Common myeloid progenitor, CD34-positive (primary cell): ENCODE measurements at places on chromosomes 2 and 18.
A peak's percentile ranks its signal among the peaks of the same experiment; 100 is the strongest.

GRCh38 chr2:15813481-15814266 lies 126.7 kb upstream of the MYCN start:
- DNase-seq: no peak

- no peak for DNase-seq
Measured at GRCh38 chr2:100563407-100564247, 834 bp downstream of the PDCL3 start.

DNA sequence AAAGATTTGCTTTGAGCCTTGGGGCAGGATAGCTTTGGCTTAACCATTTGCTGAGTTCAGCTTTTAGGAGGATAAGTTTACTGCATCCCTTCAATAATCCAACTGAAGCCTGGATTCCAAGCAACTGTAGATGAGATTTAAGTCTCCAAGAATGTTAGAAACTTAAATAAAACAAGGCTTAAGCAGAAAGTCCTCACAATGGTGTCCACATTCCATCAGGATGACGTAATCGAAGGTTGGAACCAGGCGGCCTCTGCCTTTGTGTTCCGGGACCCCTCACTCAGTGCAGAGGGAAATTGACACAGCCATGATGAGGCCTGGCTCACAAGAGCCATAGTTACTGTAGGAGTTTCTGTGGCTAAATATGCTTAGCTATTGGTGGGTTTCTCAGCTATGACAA lies 260.4 kb downstream of the LPIN1 start:
- DNase-seq: no peak

GRCh38 chr2:65340898-65341681 lies 91.3 kb downstream of the SPRED2 start:
- DNase-seq: no peak

DNA sequence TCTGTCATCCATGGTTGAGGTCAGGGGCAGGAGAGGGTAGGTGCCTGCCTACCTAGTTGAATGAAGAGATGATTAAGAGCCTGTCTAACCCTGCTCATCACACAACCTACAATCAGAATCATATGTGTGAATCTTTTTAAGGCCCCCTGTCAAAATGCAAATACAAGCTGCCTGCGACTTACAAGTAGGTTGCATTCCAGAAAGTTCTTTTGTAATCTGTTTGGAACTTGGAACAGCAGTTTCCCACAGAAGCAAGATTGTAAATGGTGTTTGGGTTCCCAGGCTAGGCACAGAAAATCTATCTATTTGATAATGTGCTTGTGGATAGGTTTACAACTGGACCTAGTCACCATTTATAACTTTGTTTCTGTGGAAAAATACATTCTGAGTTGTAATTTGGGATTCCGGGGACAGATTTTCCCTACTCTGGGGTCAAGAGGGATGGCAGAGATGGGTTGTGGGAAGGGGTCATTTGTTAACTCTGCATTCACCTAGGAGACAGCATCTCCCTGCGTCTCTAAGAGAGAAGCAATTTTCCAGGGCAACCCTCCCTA lies 4.4 kb downstream of the LIPG start:
- DNase-seq: no peak

GRCh38 chr2:172896661-172897081 lies 161.0 kb downstream of the RAPGEF4 start:
- DNase-seq: no peak

DNA sequence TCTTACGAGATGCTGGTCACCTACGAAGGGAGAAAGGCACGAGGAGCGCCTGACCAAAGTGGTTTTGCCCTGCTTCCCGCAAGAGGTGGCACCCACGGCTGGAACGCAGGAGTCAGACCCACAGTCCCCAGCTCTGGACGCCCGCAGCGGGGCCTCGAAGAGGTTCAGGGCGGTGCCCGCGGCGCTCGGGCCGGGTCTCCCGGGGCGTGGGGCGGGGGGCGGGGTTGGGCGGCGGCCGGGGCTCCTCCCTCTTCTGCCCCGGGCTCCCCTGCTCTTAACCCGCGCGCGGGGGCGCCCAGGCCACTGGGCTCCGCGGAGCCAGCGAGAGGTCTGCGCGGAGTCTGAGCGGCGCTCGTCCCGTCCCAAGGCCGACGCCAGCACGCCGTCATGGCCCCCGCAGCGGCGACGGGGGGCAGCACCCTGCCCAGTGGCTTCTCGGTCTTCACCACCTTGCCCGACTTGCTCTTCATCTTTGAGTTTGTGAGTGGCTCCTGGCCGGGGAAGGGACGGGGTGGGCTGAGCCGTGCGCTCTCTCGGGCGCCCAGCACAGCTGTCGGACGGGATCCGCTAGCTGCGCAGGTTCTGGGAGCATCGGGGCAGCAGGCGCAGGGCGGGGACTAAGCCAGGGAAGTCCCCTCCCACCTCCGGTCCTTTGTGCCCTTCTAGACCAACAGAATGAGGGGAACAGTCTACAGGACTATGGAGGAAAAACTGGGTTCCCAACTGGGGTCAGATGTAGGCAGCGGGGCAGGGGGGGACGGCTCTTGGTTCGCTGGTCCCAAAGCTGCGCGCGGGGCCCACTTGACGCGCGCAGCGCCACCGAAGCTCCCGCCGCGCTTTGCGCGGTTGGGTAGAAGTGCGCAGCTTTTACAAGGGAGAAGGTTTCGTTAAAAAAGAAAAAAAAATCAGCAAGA lies at the start of gene MAL:
MAL (plus strand) TSS at position 303 of the 914 bp plus-strand sequence; CDS start at position 388, 85 bp downstream.
- peak; percentile 48 for DNase-seq

DNA sequence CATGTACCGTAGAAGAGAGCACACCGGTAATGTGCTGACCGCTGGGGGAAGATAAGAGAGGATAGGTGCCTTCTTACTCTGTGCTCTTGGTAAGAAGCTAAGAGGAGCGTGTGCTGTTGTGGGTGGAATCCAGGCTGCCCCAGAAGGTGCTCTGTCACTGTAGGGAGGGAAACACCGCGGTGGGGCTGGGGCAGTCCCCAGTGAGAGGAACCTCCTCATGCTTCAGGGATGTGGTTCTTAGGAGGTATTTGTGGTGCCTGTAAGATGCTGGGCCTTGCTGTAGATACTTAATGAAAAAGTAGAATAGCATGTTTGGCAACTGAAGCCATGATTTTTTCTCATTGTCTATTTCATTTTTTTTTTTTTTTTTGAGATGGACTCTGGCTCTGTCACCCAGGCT lies 1.1 kb downstream of the COLEC11 start:
- no peak for DNase-seq

GRCh38 chr2:72116081-72116533 lies 31.6 kb downstream of the CYP26B1 start:
- no peak for DNase-seq
